GM12878 (cell line): ENCODE measurements at places on chromosomes 16 and 17. TPM values are rescaled to one million over a fixed set of nuclear protein-coding genes. Genes with fewer than 3 reads are reported as not detected.

Gene PRSS53
- total RNA-seq, result 2.6 and 3.2 TPM in 2 replicates

Gene HAP1
- not detected in 2 replicates for total RNA-seq

Gene CNTNAP1
- total RNA-seq, result 26.0 and 29.9 TPM in 2 replicates

Gene PRSS36
- total RNA-seq, result 0.46 TPM in 1 of 2 replicates, not detected in the other

Gene ARHGAP44
- total RNA-seq, result 0.61 and 1.1 TPM in 2 replicates
